ENCODE measurements at places on chromosomes 11 and 22. TPM values are rescaled to one million over a fixed set of nuclear protein-coding genes. Genes with fewer than 3 reads are reported as not detected.

- H3K27ac ChIP-seq, result no peak overlapping the region
- H3K36me3 ChIP-seq, result no peaks in the 10 kb centered on the region
- no peak overlapping the region for H3K4me3 ChIP-seq
- H3K27me3 ChIP-seq, result peaks cover 33% of the 10 kb centered on the region
- no peaks in the 10 kb centered on the region for H3K4me1 ChIP-seq
- DNase-seq, result no peak
Observed at GRCh38 chr11:20161230-20161918, 1.1 kb upstream of the DBX1 start.

DNA sequence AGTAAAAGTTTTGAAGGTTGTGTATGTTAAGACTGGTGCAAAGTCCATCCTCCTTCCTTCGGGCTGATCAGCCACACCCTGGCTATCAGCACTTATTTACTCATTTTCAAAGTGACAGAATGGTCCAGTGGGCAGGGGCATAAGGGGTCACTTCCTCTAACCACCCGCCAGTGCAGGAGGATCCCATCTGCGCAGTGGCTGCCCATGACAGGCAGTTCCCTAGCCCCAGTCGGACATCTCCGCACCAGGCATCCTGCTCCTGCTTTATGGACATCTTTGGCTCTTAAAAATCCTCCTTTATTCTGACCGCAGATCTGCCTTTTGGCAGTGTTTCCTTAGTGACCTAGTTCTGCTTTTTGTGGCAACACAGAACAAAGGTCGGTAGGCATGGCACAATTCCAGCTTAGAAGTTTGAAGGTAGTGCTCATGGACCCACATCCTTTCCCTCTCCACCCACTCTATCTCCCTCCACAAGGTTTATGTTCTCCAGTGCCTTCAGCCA is 55.9 kb downstream of the BMAL1 start:
- no peaks in the 10 kb centered on the region for H3K27me3 ChIP-seq
- no peak for DNase-seq
- H3K27ac ChIP-seq, result no peak overlapping the region
- no peak overlapping the region for H3K4me3 ChIP-seq
- no peaks in the 10 kb centered on the region for H3K36me3 ChIP-seq

GRCh38 chr11:75035911-75036565 is 47.3 kb downstream of the NEU3 start:
- no peaks in the 10 kb centered on the region for H3K4me1 ChIP-seq
- no peak overlapping the region for H3K27ac ChIP-seq
- H3K4me3 ChIP-seq, result no peak overlapping the region
- H3K27me3 ChIP-seq, result no peaks in the 10 kb centered on the region
- H3K36me3 ChIP-seq, result no peaks in the 10 kb centered on the region
- DNase-seq, result no peak

DNA sequence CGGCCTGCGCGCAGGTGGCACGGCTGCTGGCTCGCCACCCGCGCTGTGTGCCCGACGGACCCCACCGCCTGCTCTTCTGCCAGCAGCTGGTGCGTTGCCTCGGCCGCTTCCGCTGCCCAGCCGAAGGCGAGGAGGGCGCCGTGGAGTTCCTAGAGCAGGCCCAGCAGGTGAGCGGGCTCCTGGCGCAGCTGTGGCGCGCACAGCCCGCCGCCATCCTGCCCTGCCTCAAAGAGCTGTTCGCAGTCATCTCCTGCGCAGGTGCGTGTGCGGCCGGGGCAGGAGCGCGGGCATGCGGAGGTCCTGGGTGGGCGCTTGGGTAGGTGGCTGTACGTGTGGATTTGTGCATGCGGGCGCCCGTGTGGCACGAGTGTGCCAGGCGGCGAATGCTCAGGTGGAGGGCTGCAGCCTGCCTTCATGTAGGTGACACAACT is 8.0 kb downstream of the USP35 start:
- no peaks in the 10 kb centered on the region for H3K27me3 ChIP-seq
- H3K4me1 ChIP-seq, result no peaks in the 10 kb centered on the region

- no peak overlapping the region for H3K27ac ChIP-seq
- no peaks in the 10 kb centered on the region for H3K36me3 ChIP-seq
- H3K27me3 ChIP-seq, result peaks cover 4% of the 10 kb centered on the region
Observed at GRCh38 chr11:111526501-111526900, 11.9 kb downstream of the HOATZ start.

- no peak for DNase-seq
- H3K4me3 ChIP-seq, result no peak overlapping the region
- no peaks in the 10 kb centered on the region for H3K27me3 ChIP-seq
- no peaks in the 10 kb centered on the region for H3K36me3 ChIP-seq
- H3K4me1 ChIP-seq, result no peaks in the 10 kb centered on the region
Observed at GRCh38 chr22:45649809-45650208, 21.8 kb upstream of the ATXN10 start.

DNA sequence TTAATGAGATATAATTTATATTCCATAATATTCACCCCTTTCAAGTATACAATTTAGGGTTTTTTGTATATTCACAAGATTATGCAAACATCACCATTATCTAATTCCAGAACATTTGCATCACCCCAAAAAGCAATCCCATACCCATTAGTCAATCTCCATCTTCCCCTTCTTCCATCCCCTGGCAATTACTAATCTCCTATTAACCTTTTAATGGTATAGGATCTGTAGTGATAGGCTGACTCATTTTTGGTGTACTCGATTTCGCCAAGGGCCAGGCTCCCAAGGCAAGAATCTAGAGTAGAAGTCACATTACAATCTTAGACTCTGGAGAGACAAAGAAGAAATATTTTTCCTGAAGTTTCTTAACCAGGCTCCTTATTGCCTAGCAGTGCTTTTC is 113.4 kb downstream of the GAB2 start:
- H3K4me3 ChIP-seq, result no peak overlapping the region
- no peak for DNase-seq
- no peaks in the 10 kb centered on the region for H3K4me1 ChIP-seq

GRCh38 chr11:88801484-88802123 is 264.2 kb downstream of the GRM5 start:
- no peaks in the 10 kb centered on the region for H3K36me3 ChIP-seq
- DNase-seq, result no peak
- no peak overlapping the region for H3K4me3 ChIP-seq

SF3A1 gene
- 176 TPM for total RNA-seq

TMEM86A gene
- 0.31 TPM for total RNA-seq

SLC6A5 gene
- not detected for total RNA-seq

NXPE2 gene
- total RNA-seq, result not detected

ME3 gene
- total RNA-seq, result 35.3 TPM

SLC15A3 gene
- 8.7 TPM for total RNA-seq

HYLS1 gene
- total RNA-seq, result 32.2 TPM

SLC22A12 gene
- total RNA-seq, result not detected

All from Panc1 (cell line).